ENCODE measurements at places on chromosomes 2 and 18.

GRCh38 chr2:200302940-200303727 is 3.4 kb upstream of the SPATS2L start:
- DNase-seq: peak; percentile 3

GRCh38 chr2:146220957-146221356 is 1623.9 kb upstream of the ACVR2A start:
- DNase-seq: no peak

DNA sequence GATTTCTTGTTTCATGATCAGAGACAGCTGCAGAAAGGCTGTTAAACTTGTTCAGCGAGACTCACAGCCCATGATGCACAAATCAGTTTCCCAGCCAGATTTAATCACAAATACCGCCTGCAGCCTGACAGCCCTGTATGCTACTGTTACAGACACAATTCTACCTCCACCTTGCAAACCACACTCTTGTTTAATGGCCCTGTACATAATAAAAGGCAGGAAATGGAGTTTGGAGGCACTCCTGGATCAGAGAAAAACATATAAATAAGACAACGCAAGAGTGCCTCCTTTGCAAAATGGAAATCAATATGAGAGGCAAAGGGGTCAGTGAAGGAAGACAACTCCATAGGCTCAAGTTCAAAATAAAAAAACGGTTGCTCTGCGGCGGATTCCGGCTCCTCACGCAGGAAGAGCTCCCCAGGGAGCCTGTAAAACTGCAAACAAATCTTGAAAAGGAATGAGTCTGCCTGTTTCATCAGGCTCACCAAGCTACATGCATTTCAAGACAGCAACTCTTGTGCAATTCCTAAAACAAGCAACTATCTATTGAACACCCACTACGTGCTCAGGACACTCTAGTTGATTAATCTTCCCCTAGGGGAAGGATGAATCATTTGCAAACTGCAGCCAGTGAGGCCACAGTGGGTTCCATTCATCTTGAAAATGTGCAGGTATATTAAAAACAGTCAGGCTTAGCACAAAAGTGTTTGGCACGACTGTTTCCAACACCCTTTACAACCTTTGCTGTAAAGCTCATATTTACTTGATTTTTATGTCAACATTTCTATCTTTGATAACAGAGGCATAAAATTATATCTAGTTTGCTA is 37.5 kb downstream of the TBC1D8 start:
- no peak for DNase-seq

GRCh38 chr18:53790786-53791185 is 433.7 kb downstream of the MBD2 start:
- DNase-seq: no peak

DNA sequence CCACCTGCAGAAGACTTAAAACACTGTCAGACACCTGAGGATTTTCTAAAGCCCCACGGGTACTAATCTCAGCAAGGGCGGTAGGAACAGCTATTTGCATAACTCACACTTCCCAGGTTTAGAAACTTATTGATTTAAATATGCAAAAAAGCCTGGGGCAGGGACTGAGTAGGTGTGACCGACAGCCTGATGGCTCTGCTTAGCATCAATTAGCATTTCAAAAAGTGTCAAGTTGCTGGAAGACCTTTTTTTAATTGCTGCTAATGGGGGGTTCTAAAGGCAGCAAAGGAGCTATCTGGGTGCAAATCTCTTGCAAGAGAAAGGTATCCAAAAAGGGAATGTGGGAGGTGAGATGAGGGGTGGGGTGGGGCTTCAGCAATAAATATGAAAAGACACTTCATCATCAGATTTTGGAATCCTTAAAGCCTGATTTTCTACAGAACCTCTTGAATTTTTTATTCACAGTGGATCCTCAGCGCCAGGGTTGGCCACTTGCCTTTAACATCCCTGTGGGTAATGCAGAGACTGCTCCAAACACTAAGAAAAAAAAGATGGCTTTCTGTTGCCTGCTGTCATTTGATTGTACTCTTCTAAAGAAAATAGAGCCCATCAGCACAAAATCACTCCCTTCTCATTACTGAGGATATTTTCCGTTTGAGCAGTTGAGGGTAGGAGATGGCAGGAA is 121.1 kb upstream of the RMP24 start:
- DNase-seq: no peak

DNA sequence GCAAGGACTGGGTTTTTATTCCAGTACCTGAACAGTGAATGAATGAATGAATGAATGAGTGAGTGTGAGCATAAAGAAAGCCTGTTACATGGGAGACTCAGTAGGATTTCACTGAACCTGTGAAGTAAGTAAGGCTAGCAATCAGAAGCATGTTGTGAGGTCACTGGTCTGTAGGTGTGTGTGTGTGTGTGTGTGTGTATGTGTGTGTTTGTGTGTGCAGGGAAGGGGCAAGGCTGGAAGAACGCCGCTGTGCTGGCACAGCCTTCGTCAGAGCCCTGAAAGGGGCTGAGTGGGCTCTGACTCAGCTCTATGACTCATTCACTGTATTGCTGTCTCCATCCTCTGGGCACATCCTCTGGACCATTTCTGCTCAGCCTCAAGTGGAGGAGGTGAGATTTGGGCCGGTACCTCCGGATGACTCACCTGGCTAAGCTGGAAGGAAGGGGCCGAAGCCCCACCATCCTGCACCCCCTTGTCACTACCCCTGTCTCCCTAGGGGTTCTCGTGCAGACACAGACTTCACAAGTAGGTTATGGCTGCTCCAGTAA is 51.4 kb upstream of the MRPL33 start:
- DNase-seq: no peak

GRCh38 chr2:128214866-128215460 is 103.7 kb downstream of the HS6ST1 start:
- DNase-seq: no peak

- no peak for DNase-seq
Observed at GRCh38 chr2:30936977-30937376, 129.7 kb upstream of the CAPN13 start.

DNA sequence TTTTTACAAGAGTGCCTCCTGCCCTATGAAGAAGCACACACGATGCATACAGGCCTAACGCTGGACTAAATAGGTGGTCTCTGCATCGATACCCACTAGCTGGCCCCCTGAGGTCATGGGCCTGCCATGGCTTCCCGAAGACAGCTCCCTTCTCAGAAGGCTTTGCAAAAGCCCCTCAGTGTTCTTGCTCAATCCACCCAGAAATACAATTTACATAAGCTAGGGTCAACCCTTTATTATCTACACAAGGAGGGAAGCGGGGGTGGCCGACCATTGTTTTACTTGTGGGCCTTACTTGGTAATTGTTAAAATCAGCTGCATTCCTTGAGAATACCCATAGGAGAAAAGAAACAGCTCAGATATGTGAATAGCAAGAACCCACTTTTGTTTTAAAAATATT is 28.5 kb downstream of the UXS1 start:
- no peak for DNase-seq

DNA sequence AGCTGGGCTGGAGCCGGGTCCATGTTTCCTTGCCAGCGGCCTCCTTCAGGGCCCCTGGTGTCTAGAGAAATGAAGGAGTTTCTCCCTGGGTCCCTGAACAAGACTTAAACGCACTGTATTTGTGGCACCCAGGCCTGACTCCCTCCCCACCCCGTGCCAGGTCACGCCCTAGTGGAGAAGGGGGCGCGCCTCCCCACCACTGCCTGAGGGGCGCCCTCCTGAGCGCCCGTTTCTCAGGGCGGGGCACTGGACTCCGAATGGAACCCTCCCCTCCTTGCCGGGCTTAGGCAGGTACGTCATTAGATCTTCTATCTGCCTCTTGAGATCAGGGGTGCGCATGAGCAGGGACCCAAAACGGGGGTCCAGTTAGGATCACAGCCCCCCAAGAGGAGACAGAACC is 16.3 kb downstream of the ODC1 start:
- no peak for DNase-seq

DNA sequence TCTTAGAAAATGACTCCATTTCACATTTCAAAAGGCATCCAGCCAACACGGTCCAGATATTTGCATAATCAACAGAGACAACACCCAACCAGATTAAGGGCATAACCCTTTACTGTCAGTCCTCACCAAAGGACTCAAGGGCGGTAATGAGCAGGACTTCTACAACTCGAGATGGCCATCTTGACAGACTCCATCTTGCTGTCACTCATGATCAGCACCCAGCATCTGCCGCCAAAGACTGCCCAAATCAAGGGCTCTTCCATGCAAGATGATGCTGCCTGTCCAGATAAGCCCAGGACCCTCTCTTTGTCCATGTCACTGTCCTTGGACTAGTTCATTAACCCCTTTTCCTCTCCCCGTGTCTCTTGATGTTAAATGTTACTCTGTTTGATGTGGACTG is 77.9 kb downstream of the UXS1 start:
- DNase-seq: no peak

- DNase-seq: peak; percentile 26
Observed at GRCh38 chr18:74963820-74964446, 245.0 kb downstream of the PTGR3 start.

GRCh38 chr2:201983174-201983573 is 50.5 kb upstream of the FZD7 start:
- no peak for DNase-seq

- DNase-seq: no peak
Observed at GRCh38 chr2:120964819-120965218, 229.2 kb downstream of the GLI2 start.

- no peak for DNase-seq
Observed at GRCh38 chr2:49271060-49271606, 116.8 kb upstream of the FSHR start.

GRCh38 chr2:69960821-69961220 is 610 bp downstream of the ASPRV1 start:
- no peak for DNase-seq

DNA sequence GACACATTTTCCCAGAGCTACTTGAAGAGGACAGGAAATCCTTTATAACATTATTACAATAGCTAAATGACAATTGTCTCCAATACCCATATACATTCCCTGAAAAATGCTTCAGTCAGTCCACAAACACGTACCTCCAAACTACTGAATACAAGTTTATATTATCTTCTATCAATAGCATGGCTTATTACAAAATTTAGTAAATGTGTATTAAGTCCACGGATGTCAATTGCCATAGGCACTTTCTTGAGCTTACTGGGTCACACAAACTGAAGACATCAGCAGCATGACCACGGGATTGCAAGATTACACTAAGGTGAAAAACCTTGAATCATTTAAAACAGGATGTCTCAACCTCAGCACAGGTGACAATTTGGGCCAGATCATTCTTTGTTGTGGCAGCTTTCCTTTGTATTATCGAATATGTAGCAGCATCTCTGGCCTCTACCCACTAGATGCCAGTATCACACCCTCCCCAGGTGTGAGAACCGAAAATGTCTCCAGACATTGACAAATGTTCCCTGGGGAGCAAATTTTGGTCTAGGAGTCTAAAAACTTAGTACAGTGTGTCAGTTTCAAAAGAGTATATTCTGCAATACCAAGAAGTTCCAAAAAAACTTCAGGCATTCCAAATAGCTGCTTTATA is 1.4 kb downstream of the MBD2 start:
- peak; percentile 82 for DNase-seq

DNA sequence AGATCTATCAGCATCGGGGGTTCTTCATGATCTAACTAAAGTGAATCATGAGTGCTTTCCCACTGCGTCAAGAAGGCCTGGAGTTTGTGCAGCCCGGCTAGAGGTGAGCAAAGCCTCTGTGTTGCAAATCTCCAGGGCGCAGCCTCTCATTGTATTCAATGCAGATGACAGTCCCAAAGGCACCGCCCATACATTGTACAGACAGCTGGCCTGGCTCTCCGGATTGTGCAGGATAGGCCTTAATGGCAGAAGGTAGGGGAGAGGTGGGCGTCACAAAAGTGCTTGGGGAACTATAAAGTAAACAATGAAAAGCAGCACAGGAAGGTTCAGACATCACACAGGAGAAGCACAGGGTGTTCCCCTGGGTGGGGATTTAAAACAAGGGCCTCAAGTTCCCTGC is 907 bp upstream of the GYPC start:
- DNase-seq: no peak

GRCh38 chr2:176133389-176133788 is 3.9 kb downstream of the HOXD8 start:
- DNase-seq: no peak

DNA sequence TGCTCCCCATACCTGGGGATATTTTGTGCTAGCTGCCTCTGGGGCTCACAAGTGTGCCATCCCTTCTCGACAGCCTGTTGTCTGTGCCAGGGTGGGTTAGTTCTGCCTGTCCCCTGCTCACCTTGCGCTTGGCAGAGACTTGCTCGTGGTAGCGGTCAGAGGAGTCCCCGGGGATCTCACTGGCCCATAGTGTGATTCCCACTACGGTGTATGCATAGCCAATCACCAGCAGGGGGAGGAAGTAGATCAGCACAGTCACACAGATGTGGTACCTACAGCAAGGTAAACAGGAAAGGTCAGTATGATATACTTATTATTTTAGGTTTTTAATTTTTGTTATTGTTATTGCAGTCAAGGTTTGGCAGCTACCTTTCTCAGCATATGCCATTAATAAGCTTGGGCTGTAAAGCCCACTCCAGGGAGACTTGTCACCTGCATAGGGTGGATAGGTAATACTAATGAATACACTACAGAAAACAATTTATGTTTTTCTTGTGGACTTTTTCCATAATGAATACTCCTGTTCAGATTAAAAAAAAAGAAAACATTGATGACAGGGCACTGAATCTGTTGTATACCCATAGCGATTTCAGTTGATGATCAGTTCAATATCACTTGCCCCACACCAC is 95.2 kb downstream of the POLE4 start:
- DNase-seq: peak; percentile 55

GRCh38 chr2:127105656-127106456 is 1.1 kb downstream of the BIN1 start:
- no peak for DNase-seq

- DNase-seq: no peak
Observed at GRCh38 chr2:113133704-113134598, 6.6 kb downstream of the IL1RN start.

All from OCI-LY7 (cell line).